SK-N-SH (cell line): ENCODE measurements at places on chromosomes 6 and 20. TPM values are rescaled to one million over a fixed set of nuclear protein-coding genes. Genes with fewer than 3 reads are reported as not detected.

- DNase-seq = no peak
Observed at GRCh38 chr6:18785810-18786490, 398.8 kb downstream of the RNF144B start.

DNA sequence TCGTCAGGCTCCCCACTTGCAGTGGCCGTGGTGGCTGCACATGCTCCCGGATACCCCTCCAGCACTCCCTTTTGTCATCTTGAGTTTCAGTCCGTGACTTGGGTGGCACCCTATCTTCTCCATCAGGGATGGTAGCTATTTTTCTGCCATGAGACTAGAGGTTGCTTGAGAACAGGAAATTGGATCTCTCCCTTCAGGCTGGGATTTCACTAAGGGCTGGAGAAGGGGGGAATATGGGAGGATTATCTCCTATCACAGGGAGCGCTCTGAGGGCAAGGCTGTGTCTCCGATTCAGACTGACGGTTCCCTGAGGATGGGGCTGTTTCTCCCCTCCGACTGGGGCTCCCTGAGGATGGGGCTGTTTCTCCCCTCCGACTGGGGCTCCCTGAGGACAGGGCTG lies 123.1 kb downstream of the MRPL14 start:
- no peak for DNase-seq

The FRMD1 gene
- 0.02 TPM in 1 of 2 replicates, not detected in the other for polyA plus RNA-seq

DNA sequence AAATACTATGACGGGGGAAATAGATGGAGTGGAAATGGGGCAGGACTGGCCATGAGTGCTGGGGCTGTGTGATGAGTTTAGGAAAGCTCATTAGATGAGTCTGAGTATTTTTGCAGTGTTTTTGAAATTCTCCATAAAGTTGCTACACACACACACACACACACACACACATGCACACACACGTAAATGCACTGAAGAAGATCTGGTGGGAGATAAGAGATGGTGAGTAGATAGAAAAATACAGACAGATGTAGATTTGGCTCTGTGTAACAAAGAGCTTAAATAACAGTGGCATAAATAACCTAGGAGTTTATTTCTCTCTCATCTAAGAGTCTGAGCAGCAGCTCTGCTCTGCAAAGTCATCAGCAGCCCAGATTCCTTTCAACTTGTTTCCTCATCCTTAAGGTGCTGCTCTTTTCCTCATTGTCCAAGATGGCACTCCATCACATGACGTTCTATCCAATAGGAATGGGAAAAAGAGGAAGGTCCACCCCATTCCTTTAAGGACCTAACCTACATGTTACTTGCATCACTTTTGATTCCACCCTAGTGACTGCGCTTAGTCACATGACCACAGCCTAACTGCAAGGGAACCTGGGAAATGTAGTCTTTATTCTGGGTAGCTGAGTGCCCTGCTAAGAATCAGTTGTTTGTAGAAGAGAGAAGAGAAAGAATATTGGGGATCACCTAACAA lies 76.4 kb downstream of the EYA2 start:
- DNase-seq = peak; percentile 76

The ASXL1 gene
- polyA plus RNA-seq = 36.6 and 44.7 TPM in 2 replicates

- no peak for DNase-seq
Observed at GRCh38 chr20:51397137-51397536, 145.4 kb downstream of the NFATC2 start.

- DNase-seq = no peak
Observed at GRCh38 chr20:44527716-44528199, 5.9 kb upstream of the SERINC3 start.

The ZBP1 gene
- not detected in 2 replicates for polyA plus RNA-seq
